WTC11 (cell line): ENCODE measurements at places on chromosomes 7 and 10.

GRCh38 chr7:90797596-90797995 lies 201.5 kb downstream of the CDK14 start:
- DNase-seq = no peak

GRCh38 chr10:13711291-13711690 lies 124.5 kb downstream of the PRPF18 start:
- DNase-seq = no peak

DNA sequence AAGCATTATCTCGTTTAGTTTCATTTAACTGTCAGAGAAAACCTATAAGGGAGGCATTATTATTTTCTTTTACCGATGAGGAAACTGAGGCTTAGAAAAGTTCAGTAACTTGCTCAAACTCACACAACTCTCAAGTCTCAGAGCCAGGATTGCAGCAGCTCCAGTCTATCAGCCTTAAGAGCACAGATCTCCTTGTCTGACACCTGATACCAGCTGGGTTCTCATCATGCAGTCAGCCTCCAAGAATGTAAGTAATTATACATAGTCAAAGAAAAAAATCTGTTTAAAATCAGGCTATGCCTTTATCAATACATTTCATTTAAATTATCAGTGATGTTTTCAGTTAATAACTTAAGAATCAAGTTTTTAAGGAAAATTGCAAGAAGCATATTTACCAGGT lies 236.6 kb upstream of the TCF7L2 start:
- DNase-seq = no peak

- DNase-seq = no peak
Measured at GRCh38 chr7:117350027-117350426, 27.2 kb upstream of the WNT2 start.

GRCh38 chr10:6321880-6322279 lies 119.1 kb downstream of the PFKFB3 start:
- no peak for DNase-seq

DNA sequence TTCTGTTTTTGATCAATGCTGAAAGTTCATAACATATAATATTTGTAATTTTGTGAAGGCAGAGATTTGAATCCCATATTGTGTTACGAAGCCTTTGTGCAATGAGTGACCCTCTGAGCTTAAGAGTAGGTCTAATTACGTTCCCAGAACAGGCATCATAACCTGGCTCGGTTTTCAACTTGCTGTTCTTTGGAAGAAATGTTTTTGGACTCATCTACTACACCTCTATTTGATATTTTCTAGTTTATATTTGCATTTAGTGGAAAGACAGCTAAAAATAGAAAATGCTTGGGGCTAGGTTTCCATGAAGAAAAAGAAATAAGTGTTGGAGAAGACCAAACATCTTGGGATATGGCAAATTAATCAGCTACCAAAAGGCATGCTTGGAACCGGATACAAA lies 234.8 kb downstream of the AGMO start:
- DNase-seq = no peak

GRCh38 chr10:132421847-132422751 lies 25.1 kb downstream of the PWWP2B start:
- no peak for DNase-seq

- no peak for DNase-seq
Measured at GRCh38 chr10:94627511-94627910, 56.0 kb upstream of the CYP2C18 start.

GRCh38 chr10:114166043-114166442 lies 8.0 kb downstream of the CCDC186 start:
- no peak for DNase-seq

- no peak for DNase-seq
Measured at GRCh38 chr7:152392254-152392653, 43.5 kb downstream of the KMT2C start.

- peak; percentile 46 for DNase-seq
Measured at GRCh38 chr10:89414879-89415821, 782 bp downstream of the IFIT5 start.

DNA sequence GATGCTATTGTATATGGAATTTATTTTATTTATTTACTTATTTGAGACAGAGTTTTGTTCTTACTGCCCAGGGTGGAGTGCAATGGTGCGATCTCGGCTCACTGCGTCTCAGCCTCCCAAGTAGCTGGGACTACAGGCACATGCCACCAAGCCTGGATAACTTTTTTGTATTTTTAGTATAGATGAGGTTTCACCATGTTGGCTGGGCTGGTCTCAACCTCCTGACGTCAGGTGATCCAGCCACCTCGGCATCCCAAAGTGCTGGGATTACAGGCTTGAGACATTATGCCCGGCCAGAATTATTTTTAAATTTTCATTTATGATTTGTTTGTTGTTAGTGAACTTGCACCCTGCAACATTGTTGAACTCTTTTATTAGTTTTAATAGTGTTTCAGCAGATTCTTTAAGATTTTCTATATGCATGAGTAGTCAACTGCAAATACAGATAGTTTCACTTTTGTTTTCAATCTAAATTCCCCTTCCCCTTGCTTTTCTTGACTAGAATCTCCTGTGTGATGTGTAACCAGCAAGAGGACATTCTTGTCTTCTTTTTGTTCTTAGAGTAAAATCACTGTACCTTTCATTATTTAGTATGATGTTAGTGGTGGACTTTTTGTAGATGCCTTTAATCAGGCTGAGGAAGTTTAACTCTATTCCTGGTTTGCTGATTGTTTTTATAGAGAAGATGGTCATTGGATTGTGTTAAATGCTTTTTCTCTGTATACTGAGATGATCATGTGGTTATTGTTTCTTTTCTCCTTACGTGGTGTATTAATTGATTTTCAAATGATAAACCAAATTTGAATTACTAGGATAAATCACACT lies 27.8 kb downstream of the ZNF33A start:
- DNase-seq = no peak

GRCh38 chr10:69335063-69335587 lies 56.8 kb downstream of the HK1 start:
- DNase-seq = no peak

DNA sequence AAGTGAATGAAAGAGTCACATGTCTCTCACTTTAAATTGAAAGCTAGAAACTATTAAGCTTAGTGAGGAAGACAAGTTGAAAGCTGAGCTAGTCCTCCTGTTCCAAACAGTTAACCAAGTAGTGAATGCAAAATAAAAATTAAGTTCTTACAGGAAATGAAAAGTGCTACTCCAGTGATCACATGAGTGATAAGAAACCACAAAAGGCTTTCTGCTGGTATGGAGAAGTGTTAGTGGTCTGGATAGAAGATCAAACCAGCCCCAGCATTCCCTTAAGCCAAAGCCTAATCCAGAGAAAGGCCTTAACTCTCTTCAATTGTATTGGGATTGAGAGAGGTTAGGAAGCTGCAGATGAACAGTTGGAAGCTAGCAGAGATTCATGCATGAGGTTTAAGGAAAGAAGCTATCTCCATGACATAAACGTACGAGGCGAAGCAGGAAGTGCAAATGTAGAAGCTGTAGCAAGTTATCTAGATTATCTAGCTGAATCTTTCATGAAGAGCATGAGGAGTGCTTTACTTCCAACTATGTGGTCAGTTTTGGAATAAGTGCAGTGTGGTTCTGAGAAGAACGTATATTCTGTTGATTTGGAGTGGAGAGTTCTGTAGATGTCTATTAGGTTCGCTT lies 261.6 kb downstream of the MDFIC start:
- DNase-seq = no peak

GRCh38 chr7:2123360-2123759 lies 109.4 kb downstream of the MAD1L1 start:
- no peak for DNase-seq

DNA sequence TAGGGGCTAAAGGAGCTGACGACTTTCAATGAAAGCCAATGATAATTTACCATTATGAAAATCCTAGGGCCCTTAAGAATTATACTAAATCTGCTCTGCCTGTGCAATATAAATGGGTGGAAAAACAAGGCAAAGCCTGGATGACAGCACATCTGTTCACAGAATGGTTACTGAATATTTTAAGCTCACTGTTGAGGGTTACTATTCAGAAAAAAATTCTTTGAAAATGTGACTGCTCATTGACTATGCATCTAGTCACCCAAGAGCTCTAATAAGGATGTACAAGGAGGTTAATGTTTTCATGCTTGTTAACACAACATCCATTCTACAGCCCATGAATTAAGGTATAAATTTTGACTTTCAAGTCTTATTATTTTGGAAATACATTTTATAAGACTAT lies 8.9 kb downstream of the DKK1 start:
- DNase-seq = no peak

GRCh38 chr10:62381385-62382102 lies 7.4 kb downstream of the ZNF365 start:
- DNase-seq = no peak

- no peak for DNase-seq
Measured at GRCh38 chr7:32524631-32525030, 29.3 kb downstream of the AVL9 start.

GRCh38 chr10:102769375-102770107 lies 25.8 kb downstream of the WBP1L start:
- DNase-seq = no peak

- DNase-seq = no peak
Measured at GRCh38 chr7:80333040-80333439, 178.8 kb downstream of the GNAT3 start.

- no peak for DNase-seq
Measured at GRCh38 chr7:134527979-134528371, 608 bp downstream of the AKR1B10 start.

GRCh38 chr10:130934293-130935127 lies 377.0 kb downstream of the TCERG1L start:
- DNase-seq = no peak

DNA sequence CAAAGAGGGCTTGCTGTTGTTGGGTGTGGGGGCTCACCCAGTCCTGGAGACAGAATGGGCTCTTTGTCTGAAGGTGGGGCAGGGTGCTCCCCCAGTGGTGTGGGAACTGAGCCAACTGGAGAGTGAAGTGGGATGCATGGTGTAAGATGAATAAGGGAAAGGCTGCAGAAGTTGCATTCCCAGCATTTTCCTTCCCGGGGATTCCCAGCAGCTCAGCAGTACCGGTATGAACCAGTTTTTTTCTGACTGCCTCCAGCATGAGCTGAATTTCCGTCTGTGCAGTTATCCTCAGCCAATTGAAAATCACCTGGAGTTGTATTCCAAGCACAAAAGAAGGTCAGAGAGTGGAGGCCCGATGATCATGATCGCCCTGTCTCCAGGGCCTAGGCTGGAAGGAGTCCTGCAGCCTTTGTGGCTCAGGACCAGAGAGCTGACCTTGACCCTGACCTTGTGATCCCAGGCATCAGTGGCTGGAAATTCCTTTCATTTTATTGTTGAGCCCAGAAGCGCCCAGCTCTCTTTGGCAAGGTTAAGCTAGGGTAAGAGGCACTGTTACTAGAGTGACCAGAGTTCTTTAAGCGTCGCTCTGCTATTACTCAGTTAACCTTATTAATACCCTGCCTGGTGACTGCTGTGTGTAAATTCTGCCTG lies 33.4 kb downstream of the OGDH start:
- DNase-seq = peak; percentile 35

GRCh38 chr7:41730161-41730560 lies 27.3 kb upstream of the INHBA start:
- no peak for DNase-seq

DNA sequence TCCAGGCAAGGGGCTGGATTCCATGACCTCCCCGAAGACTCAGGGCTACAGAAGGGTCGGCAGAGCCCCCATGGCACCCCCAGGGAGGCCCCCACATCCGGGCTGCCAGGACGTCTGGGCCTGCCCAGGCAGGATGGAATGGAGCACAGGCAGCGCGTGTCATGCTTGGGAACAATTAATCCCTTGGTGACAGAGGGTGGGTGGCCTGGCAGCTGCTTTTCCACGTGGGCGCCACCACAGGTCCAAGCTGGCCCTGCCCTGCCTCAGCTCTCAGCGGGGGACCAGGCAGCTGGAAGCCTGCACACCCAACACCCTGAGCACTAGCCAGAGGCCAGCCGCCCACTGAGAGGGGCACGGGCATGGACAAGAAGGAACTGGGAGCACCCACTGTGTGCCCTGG lies 11.4 kb downstream of the ELN start:
- no peak for DNase-seq

- DNase-seq = no peak
Measured at GRCh38 chr7:71272509-71273490, 140.9 kb downstream of the GALNT17 start.

DNA sequence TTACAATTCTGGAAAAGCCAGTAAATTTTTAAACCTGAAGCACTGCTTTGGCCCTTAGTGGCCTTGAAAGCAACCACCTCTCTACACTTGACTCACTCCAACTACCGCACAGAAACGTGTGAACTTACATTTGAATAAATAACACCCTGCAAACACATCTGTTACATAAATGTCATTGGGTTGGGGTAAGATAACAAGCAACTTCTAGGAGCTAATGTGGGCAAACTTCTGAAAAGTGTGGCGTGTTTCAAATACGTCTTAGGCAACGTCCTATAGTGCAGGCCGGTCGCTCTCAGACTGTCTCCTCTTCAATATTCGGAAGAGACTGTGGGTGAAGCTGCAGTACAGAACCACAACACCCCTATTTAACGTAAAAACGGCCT lies 474 bp downstream of the ORC5 start:
- DNase-seq = no peak

- no peak for DNase-seq
Measured at GRCh38 chr7:21884496-21884895, 61.2 kb downstream of the CDCA7L start.

- DNase-seq = no peak
Measured at GRCh38 chr7:137390076-137390475, 46.5 kb upstream of the PTN start.

DNA sequence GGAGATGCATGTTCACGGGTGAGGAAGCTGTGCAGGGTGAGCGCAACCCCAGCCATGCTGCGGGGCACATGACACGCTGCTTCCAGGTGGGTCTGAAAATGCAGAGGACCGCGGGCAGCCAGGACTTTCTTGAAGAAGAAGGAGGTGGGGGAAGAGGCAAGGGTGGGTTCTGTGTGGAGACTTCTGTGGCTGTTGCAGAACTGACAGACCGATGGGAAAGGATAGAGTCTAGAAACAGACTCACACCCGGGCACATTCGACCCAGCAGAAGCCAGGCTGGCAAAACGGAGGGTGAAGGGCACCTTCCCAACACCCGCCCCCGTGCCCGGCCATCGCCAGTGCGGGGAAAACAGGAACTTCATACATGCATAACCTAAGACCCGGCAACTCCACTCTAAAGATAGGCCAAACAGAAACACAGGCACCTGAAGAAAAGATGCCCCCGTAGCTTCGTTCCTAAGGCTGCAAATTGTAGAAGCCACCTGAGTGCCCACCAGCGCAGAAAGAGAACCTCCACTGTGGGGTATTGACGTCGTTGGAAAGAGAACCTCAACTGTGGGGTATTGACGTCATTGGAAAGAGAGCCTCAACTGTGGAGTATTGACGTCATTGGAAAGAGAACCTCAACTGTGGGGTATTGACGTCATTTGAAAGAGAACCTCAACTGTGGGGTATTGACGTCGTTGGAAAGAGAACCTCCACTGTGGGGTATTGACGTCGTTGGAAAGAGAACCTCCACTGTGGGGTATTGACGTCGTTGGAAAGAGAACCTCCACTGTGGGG lies 4.8 kb upstream of the KNDC1 start:
- no peak for DNase-seq

- DNase-seq = no peak
Measured at GRCh38 chr7:148982654-148983199, 45.6 kb downstream of the PDIA4 start.
